ENCODE measurements at places on chromosomes 2 and 18.

GRCh38 chr2:100753444-100753843, 66.5 kb upstream of the NPAS2 start:
- DNase-seq = no peak

- no peak for DNase-seq
Observed at GRCh38 chr18:49491534-49491856, 4.5 kb upstream of the C18orf32 start.

DNA sequence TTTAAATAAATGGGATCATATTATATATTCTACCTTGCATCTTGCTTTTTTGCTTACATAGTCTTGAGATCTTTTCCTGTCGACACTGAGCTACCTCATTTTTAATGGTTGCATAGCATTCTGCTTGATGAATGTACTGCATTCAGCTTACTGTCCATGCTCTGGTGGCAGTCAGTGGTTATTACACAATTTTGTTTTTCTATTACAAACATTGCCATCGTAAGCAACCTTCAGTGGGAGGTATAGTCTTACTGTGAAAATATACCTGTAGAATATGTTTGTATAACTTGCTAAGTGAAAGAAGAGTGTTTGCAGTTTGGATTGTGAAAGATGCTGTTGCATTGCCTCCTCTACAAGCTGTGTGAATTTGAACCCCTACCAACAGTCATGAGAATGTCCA, 43.4 kb downstream of the UBXN4 start:
- DNase-seq = no peak

DNA sequence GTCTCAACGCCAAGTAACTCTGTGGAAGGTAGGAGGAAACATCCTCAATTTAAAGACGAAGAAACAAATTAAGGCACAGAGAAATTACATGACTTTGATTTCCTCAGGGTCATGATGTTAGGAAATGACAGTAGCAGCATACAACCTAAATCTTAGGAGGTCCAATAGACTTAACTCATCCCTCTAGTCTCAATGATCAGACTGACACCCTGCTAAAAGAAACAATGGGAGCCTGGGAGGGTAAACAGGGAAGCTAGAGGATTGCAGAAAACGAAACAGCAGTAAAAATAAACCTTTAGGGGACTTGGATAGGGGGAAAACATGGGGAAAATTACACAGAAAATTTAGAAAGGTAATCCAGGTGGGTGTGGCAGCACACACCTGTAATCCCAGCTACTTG, 56.0 kb downstream of the ROCK2 start:
- no peak for DNase-seq

- DNase-seq = no peak
Observed at GRCh38 chr2:128640166-128640844, 321.6 kb upstream of the HS6ST1 start.

DNA sequence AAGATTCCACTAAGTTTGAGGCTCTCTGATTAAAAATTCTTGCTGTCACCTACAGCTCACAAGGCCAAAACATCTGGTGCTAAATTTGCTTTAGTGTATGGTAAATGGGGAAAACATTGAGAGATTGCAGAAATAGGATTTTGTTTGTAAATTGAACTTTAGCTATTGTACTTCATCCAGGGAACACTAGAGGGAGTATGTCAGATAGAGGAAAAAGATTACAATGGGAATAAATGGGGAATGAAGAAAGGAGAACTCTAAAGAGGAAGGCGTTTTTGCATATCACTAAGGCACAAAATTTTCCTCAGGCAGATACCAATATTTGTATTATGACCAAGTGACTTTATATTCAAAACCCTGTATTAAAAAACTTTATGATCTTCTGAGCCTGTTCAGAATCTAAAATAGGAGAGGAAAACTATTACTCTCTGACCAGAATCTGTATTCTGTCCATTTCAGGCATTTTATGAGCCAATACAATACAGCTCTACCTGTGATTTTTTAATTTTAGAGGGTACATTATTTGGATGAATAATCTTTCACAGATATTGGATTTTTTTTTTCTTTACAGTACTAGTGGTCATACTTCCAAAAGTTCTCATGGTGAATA, 52.3 kb upstream of the ITGB6 start:
- no peak for DNase-seq

DNA sequence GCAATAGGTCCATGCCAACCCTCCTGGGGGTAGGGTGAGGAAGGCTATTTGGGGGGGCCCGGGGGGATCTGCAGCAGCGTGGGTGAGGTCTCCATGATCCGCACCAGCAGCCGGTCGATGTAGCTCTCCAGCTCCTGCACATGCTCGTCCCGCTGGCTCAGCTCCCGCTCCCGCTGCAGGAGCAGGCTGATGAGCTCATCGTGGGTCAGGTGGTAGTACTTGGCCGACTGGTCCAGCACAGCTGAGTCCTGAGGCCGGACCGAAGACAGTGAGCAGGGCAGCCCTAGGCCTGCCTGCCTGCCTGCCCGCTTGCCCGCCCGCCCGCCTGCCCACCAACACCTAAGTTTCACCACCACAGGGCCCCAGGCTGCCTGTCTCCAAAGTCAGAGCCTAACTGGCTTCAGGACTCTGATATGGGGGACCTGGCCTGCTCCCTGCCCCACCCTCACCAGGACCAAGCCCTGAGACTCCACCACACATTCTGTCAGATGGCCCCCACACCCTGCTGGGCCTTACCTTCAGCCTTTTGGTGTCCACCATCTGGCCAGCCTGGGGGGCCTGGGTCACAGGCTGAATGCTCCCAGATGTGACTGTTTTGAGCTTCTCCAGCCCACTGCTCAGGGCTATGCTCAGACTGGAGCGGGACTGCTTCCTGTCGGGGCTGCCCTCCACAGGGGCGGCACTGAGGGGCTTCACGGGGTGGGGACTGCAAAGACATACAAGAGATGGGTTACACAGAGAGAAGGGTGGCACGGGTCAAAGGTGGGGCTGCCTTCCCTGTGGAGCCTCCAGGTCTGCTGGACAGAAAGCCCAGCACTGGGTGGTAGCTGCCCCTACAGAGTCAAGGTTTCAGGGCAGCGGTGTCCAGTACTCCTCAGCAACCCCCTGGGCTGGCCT, 4.2 kb upstream of the SFXN5 start:
- no peak for DNase-seq

GRCh38 chr2:43486603-43487002, 109.2 kb downstream of the THADA start:
- no peak for DNase-seq
